Fibroblast of skin of left quadriceps (primary cell): ENCODE measurements at places on chromosomes 13 and 19.

DNA sequence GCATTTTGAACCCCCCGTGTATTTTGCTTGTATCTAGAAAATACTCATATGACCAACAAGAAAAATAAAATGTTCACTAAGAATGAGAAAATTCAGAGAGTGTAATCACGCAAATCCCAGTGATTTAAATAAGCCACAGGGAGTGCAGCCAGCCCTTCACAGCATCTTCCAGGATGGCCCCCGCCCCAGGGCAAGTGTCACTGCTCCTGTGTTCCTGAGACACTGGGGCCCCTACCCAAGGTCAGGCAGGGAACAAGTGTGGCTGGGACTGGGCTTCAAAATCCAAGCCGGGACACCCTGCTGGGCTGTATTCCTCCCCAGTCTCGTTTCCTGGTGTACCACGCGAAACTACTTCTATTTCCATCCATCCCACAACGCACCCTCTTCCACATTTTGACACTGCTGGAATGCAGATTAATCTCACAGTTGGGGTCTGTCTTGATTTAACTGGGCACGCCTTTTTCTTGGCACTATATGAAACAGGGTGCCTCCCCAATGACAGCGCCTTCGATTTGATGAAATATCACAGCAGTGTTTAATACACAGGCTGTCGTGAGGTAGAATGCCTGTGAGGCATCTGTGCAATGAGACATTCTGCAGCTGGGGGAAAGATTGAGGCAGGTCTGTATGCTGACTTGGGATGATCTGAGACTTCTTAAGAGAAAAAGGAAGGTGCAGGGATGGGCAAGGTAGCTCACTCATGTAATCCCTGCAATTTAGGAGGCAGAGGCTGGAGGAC is 18.3 kb upstream of the CCNP start:
- DNase-seq, result no peak

DNA sequence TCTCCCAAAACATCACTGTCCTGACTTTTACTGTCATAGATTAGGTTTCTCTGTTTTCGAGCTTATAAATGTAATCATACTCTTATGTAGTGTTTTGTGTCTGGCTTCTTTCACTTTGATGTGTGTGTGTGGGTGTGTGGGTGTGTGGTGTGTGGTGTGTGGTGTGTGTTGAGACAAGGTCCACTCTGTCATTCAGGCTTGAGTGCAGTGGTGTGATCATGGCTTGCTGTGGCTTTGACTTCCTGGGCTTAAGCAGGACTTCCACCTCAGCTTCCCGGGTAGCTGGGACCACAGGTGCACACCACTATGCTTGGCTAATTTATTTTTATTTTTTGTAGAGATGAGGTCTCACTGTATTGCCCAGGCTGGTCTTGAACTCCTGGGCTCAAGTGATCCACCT is 59.6 kb downstream of the PDS5B start:
- no peak for DNase-seq

GRCh38 chr13:48873587-48873986 is 102.1 kb upstream of the FNDC3A start:
- no peak for DNase-seq

GRCh38 chr19:40229484-40229883 is 3.0 kb upstream of the CCNP start:
- no peak for DNase-seq

GRCh38 chr19:35202722-35203688 is 25.5 kb downstream of the FAM187B start:
- DNase-seq, result no peak

GRCh38 chr19:48618278-48618915 is 581 bp downstream of the RPL18 start:
- no peak for DNase-seq

DNA sequence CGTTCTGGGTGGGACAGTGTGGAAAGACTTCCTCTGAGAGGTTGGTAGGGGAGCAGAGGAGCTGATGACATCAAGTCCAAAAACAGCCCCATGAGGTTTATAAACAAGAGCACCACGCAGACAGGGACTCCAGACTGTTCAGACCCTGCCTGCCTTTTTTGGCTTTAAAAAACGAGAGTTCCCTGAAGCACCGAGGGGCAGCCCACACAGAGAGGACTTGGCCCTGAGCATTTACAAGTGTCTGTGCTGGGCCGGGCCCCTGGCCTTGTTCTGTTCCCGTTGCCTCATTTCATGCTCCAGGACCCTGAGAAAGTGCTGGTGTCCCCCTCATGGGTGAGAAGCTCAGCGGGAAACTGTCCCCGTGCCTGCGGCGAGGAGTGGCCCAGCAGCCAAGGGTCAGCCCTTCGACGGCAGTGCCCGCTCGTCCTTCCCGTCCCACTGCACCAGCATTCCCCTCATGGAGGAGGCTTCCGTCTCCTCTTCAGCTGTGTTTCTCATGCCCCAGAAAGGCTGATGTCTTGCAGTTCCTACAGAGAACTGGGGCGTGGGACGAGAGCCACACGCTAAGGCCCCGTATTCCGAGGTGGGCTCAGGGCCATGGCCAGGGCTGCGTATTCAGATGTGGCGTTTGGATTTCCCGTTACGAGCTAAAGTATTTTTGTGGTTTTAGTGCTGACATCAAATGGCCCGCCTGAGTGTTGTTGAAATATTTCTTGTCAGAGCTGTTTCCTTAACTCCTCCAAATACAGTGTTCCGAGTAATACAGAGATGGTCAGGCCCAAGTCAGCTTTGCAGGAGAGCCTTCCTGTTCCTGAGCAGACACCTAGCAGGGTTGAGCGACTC is 93.5 kb downstream of the ATP11A start:
- peak; percentile 42 for DNase-seq
